ENCODE measurements at places on chromosomes 1 and 21.
A peak's percentile ranks its signal among the peaks of the same experiment; 100 is the strongest.

- DNase-seq, result no peak
Measured at GRCh38 chr21:41418956-41419680, 6.9 kb upstream of the MX1 start.

DNA sequence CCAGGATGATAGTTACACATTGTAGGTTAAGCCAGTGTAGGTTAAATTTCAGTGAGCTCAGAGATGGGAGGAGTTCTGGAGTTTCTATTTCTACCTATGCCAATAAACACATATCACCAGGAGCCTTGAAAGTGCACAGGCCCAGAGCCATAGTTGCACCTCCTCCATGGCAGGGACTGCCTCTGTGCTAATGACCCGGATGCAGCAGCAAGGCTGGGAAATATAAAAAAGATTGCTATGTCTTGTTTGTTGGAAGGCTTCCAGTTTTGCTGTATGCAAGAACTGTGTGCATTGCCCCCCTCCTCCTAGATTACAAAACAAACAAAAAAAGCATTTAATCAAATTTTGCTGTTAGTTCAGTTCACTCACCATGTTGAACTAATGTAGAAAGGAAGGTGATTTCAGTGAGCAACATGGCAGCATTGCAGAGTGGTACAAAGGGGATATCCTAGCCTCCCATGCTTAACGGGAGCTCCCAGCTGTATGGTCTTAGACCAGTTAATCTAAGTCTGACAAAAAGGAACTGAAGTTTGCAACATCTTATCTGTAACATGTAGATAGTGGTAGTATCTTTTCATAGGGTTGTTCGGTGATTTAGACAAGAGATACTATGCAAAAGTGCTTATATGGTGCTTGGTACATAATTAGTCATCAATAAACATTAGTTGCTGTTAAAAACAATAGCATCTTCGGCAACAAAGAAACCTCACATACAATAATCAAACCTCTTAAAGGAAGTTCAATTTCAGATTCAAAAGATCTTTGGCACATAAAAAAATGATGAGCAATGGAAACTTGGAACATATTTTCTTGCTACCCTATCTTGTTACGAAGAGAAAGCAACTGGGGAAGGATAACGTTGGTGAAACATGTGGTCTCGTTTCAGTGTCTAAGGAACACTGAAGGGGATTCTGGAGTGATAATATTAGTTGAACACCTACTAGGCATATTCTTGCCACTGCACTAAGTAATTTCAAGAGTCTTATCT lies 309.5 kb downstream of the ASTN1 start:
- peak; percentile 85 for DNase-seq

GRCh38 chr1:44721485-44722361 lies 9.2 kb downstream of the RNU5D-1 start:
- DNase-seq, result peak; percentile 99

- no peak for DNase-seq
Measured at GRCh38 chr1:222187566-222188332, 360.2 kb downstream of the HHIPL2 start.

DNA sequence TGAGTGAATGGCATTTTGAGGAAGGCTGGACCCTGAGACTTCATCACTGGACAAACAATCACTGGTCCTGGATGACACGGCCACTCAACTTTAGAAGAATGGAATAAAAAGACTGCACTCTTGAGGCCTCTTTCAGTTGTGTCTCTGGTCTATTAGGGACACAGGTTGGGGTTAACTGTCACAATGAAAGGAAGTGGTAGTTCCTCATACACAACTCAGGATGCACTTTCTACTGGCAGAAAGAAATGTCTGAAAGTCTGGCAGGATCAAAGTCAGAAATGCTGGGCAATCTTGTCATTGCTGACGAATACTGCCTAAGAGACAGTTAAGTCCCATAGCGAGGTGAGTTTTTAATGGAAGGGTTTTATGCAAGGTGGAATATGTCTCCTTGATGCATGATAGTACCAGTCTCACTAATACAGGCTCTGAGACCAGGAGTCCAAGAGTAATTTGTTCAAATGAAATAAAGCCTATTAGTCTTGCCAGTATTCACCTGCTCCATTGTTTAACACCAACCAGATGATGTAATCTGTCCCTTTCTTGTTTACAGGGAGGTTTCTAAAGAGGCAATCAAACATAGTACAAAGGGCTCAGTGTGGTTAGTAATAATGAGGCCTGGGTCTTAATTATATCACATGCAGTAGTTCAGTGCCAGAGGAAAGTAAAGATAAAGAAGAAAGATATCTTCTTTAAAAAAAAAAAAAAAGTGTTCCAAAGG lies 11.2 kb upstream of the RRP15 start:
- no peak for DNase-seq

DNA sequence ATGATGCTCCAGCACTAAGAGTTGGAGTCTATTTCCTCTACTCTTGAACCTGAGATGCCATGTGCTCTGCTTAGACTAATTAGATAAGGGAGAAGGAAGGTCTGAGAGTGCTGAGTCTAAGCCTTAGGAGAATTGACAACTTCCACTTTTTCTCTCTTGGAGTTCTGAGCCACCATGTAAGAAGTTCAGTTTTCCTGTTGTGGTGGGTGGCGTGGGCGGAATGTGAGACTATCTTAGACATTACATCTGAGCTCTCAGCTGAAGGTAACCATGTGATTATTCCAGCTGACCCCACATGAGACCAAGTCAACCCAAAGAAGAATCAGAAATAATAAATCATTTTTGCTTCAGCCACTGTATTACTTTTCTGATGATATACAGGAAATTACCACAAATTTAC lies 404.5 kb upstream of the LRRC7 start:
- DNase-seq, result no peak

- DNase-seq, result no peak
Measured at GRCh38 chr1:222916100-222916499, 101.3 kb downstream of the DISP1 start.

GRCh38 chr1:248862998-248863881 lies 4.4 kb upstream of the ZNF692 start:
- peak; percentile 50 for DNase-seq

DNA sequence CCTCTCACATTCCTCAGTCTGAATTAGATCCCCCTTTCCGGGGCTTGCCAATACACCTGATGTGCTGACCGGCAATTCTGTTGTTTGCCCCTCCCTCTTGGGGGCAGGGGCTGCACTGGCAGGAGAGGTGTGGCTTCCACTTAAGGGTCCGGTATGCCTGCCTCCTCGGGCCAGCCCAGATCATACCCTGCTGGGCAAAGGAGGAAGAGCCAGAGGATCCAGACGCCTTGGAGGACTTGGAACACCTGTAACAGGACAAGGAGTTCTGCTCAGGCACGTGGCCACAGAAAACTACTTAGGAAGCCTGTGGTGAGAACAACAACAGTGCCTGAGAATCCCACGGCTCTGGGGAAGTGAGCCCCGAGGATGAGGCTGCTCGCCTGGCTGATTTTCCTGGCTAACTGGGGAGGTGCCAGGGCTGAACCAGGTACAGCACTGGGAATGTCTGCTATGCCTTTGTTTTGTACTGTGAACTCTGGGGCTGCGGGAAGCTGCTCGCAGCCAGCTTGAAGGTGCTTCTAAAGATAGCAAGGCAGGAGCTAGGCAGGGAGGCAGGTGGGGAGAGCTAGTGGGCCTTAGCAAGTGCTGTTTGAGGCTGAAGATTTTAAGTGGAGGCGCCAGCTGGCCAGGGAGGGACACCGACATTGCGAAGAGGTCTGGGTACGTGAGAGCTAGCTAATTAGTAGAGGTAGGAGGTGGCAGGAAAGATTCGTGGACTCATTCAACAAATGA lies at the start of gene SMPDL3B:
SMPDL3B (plus strand) TSS at position 183 of the 732 bp plus-strand sequence; CDS start at position 367, 184 bp downstream.
- DNase-seq, result peak; percentile 69

DNA sequence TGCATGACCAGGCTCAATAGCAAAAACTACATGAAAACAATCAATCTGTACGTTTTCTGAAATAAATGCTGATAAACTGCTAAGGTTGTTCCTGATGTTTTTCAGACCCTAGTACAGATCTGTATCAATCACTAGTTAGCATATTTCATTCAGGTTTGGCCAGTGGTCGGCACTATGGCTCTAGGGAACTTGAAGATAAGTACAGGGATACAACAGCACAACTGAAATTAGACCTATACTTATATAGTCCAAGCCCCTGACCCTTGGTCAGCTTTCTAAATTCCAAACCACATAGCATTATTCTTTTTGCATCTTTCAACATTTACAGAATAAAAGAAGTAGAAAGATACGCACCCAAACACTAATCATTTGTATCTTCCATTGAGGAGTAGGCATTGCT lies 142.7 kb downstream of the PLPPR4 start:
- DNase-seq, result no peak

DNA sequence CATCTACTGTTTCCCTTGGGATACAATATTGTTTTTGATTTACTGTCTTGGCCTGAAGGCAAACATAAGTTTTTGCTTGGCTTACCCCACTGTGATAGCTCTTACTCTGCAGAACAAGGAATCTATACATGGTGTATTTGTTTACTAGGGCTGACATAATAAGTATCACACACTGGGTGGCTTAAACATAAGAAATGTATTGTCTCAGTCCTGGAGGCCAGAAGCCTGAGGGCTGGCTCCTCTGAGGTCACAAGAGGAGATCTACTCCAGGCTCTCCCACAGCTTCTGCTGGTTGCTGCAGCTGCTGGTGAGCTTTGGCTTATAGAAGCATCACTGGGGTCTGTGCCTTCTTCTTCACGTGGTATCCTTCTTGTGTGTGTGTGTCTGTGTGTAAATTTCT lies 30.7 kb upstream of the IGSF5 start:
- no peak for DNase-seq

DNA sequence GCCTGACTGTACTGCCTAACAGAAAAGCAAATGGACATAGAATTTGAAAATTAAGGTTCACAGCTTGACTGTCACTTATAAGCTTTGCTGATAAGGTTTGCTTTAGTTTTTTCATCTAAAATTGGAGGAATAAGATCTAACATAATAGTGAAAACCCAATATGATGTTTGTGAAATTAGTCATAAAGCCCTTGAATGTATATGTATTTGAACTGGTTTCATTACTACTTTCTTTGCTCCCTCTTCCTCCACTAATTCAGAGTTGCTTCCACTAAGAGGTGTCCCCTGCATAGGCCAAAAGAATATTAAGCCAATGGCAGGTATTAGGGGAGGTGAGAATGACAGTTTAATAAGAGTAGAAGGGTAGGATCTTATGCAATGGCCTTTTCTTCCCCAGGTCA lies 10.5 kb downstream of the PRPF38A start:
- no peak for DNase-seq

DNA sequence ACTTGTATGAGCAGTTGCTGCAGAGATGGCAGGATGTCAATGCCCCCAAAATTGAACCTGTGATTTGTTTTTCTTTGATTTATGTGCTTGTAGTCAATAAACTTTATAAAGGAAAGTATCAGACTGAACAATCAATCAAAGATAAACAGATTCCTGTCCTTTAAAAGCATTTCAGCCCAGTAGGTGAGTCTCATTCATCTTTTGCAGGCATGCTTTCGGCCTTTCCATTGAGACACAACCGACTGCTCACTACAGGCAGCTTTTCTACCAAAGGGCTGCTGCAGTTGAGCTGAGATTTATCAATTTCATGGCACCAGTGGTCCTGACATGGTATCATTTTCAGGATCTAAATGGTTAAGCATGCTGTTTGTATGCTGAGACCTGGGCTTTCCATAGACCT lies 513.6 kb upstream of the PTBP2 start:
- DNase-seq, result no peak

GRCh38 chr1:23125489-23125888 lies 43.2 kb downstream of the LUZP1 start:
- DNase-seq, result no peak

GRCh38 chr1:108561689-108562326 lies 1.9 kb downstream of the EEIG2 start:
- peak; percentile 69 for DNase-seq

- no peak for DNase-seq
Measured at GRCh38 chr1:21126324-21126723, 50.4 kb downstream of the EIF4G3 start.

GRCh38 chr1:85323770-85324169 lies 47.3 kb upstream of the BCL10 start:
- DNase-seq, result no peak

GRCh38 chr1:204409836-204410687 lies 1.6 kb downstream of the PPP1R15B start:
- DNase-seq, result no peak

DNA sequence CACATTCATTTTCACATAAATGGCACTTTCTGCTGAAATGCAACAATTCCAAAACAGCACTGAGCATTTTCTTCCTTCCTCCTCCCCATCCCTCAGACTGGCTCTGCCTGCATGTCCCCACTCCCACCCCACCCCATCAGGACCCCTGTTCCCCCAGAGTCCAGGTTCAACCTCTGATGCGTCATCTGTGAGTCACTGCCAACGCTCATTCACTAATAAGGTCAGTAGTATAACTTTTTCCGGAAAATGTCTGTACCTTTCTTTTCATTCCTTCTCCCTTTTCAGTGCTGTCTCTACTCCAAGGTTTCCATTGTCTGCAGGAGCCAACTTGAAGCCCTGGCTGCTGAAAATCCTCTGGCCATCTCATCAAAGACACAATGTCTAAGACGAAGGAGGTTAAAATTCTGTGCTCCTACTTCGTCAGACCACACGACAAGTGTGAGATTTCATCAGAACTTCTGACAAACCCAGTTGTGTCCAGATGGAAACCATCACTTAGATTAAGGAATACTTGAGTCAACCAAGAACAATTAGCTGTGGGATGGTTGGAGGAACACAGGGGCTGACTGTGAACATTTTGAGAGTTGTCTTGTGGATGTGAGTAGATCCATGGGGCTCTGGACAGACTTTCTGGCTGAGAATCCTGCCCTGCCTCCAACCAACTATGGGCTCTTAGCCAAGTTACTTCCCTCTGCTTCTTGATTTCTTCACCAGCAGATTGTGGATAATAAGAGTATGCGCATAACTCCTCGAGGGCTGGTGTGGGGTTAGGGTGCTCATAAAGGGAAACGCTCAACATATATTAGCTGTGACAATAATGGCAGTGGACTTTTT lies 35.6 kb upstream of the UTS2 start:
- DNase-seq, result no peak

GRCh38 chr1:166597516-166597915 lies 241.8 kb upstream of the POGK start:
- DNase-seq, result no peak

- no peak for DNase-seq
Measured at GRCh38 chr21:46295177-46295770, 9.1 kb downstream of the YBEY start.

GRCh38 chr1:190808035-190808434 lies 330.4 kb upstream of the BRINP3 start:
- DNase-seq, result no peak
